ENCODE measurements at places on chromosomes 5 and 9. TPM values are rescaled to one million over a fixed set of nuclear protein-coding genes. Genes with fewer than 3 reads are reported as not detected.

- no peak for DNase-seq
Measured at GRCh38 chr9:25700430-25700829, 22.2 kb upstream of the TUSC1 start.

GRCh38 chr5:179115845-179116524 is 55.8 kb downstream of the ZNF354C start:
- DNase-seq = no peak

DNA sequence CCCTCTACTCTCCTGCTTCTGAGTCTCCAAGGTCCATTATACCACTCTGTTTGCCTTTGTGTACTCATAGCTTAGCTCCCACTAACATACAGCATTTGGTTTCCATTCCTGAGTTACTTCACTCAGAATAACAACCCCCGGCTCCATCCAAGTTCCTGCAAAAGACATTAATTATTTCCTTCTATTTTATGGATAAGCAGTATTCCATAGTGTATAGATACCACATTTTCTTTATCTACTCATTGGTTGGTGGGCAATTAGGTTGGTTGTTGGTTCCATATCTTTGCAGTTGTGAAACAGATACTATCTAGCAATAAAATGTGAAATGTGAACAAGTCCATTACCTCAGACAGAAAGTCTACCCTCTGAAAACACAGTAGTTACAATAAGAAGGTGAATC is 110.3 kb downstream of the DOCK8 start:
- no peak for DNase-seq

GRCh38 chr5:122051569-122051968 is 26.5 kb downstream of the LOX start:
- DNase-seq = no peak

The NAA35 gene
- 26.3 TPM for total RNA-seq

The TMEM174 gene
- not detected for total RNA-seq

Measured in activated CD8-positive, alpha-beta T cell treated with anti-CD3 and anti-CD28 coated beads for 36 hours (primary cell).